ENCODE measurements at places on chromosomes 1 and 21. TPM values are rescaled to one million over a fixed set of nuclear protein-coding genes. Genes with fewer than 3 reads are reported as not detected.

The AQP10 gene
- 0.02 TPM for polyA plus RNA-seq

The TMOD4 gene
- polyA plus RNA-seq, result 0.57 TPM

The CD53 gene
- not detected for polyA plus RNA-seq

The MX2 gene
- 0.08 TPM for polyA plus RNA-seq

The TMPRSS3 gene
- not detected for polyA plus RNA-seq

The PDPN gene
- not detected for polyA plus RNA-seq

All from SK-N-SH (cell line).